ENCODE measurements at places on chromosomes 3 and 15.

GRCh38 chr3:71201939-71202338 lies 381.6 kb downstream of the FOXP1 start:
- no peak for DNase-seq

DNA sequence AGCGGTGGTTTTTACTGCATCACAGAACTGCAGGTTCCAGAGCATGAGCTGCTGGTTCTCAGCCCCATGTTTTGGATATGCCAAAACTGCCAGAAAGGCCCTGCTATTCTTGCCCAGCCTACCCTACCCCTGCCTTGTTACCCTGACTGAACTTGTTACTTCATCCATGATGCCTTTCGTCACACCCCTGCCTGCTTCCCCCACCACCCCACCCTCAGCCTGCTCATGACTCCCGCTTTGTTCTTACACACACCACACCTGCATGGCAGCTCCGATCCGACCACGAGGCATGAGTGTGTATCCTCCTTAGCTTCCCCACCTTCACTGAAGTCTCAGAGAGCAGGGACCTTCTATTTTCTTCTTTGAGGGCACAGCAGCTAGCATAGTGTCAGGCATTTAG lies 5.1 kb upstream of the TM4SF1 start:
- no peak for DNase-seq

GRCh38 chr3:44226573-44226972 lies 15.1 kb upstream of the TOPAZ1 start:
- no peak for DNase-seq

DNA sequence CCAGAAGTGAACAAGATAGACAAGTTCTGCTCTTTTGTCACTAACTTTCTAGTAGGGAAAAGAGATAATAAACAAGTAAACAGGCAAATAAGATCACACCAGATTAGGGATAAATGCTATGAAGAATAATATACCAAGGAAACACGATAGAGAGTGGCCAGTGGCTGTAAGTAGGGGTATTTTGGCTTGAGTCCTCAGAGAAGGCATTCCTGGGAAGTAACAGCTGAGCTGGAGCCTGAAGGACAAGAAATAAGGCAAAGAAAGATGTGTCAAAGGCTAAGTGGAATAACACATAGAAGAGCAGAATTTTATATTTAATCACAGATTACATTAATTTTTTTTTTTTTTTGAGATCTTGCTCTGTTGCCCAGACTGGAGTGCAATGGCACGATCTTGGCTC lies 366.2 kb downstream of the ZIC1 start:
- no peak for DNase-seq
